ENCODE measurements at places on chromosomes 7 and 10. TPM values are rescaled to one million over a fixed set of nuclear protein-coding genes. Genes with fewer than 3 reads are reported as not detected.

Gene CUZD1
- total RNA-seq = 1.5 TPM

Gene DENND2A
- total RNA-seq = 0.38 TPM

Gene JCAD
- 8.2 TPM for total RNA-seq

Gene ANKRD61
- total RNA-seq = 0.75 TPM

Gene TIMM23
- 154 TPM for total RNA-seq

Gene GATA3
- 4.5 TPM for total RNA-seq

Gene FAM185A
- 7.7 TPM for total RNA-seq

Gene JAKMIP3
- total RNA-seq = 1.5 TPM

Gene ZNF425
- 0.97 TPM for total RNA-seq

Gene LBX1
- total RNA-seq = not detected

Gene HNRNPH3
- total RNA-seq = 284 TPM

Gene COL1A2
- 0.07 TPM for total RNA-seq

Gene AGBL3
- total RNA-seq = 1.1 TPM

Gene EVX1
- not detected for total RNA-seq

Gene LMTK2
- 10.3 TPM for total RNA-seq

Gene MRPS17
- 26.6 TPM for total RNA-seq

Gene UCMA
- total RNA-seq = not detected

Gene ZWINT
- 81.0 TPM for total RNA-seq

Gene PTPRZ1
- not detected for total RNA-seq

Gene NEUROD6
- total RNA-seq = not detected

Gene AKR1B15
- 32.0 TPM for total RNA-seq

Gene ASB10
- total RNA-seq = not detected

Gene H2BK1
- total RNA-seq = not detected

Gene CALCR
- total RNA-seq = not detected

Gene MMP21
- total RNA-seq = not detected

Gene CALHM1
- not detected for total RNA-seq

Gene KIF5B
- 73.6 TPM for total RNA-seq
